Stimulated activated CD4-positive, alpha-beta T cell treated with anti-CD3 and anti-CD28 coated beads, Interleukin-15, amount 100 ng/mL, for 24 hours (primary cell): ENCODE measurements at places on chromosomes 4 and X.
A peak's percentile ranks its signal among the peaks of the same experiment; 100 is the strongest.

- no peak for DNase-seq
Observed at GRCh38 chrX:27715610-27716009, 92.2 kb upstream of the MAGEB10 start.

- no peak for DNase-seq
Observed at GRCh38 chrX:100098660-100099375, 311.3 kb downstream of the PCDH19 start.

DNA sequence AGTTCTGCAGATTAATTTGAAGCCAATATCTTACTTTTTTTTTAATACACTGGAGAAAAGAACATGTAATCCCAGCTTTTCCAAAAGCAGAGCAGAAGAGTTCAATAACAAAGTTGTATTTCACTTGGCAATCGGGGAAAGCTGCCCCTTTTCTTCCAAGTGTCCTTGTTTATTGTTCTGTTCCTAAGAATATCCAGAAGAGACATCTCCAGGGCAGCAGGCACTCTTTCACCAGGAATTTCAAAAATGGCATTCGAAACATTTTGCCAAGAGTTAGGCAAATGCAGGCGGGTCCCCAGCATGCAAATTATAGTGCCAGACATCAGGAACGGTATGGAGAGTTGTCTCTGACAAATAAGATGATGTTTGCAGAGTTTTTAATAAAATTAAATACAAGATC lies 494.5 kb downstream of the BCOR start:
- no peak for DNase-seq

- DNase-seq, result no peak
Observed at GRCh38 chrX:65999563-66000148, 40.2 kb downstream of the VSIG4 start.

DNA sequence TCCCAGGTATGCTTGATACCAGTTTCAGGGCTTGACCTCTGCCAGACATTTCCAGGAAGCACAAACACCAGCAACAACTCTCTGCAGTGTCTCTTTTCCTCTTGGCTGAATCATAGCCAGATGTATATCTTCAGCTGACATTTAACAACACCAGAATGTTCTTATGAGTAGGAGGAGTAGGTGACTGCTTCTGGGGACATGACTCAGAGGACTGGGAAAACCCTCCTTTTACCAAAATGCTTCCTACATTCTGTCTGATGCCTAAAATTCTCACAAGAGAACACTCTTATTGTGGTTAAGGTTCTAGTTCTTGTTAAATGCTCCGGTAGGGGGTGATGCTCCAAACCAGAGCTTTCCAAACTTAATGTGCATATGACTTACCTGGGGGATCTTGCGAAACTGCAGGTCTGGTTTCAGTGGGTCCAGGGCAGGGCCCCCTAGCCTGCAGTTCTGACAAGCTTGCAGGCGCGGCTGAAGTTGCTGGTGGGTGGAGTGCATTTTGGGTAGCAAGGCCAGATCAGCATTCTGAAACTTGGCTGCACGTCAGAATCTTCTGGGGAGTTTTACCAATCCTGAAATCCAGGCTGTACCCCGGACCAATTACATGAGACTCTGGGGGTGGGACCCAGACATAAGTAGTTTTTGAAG lies 329.3 kb upstream of the RPS6KA3 start:
- DNase-seq, result peak; percentile 72

GRCh38 chrX:101080326-101081124 lies 1.8 kb downstream of the TMEM35A start:
- DNase-seq, result no peak

DNA sequence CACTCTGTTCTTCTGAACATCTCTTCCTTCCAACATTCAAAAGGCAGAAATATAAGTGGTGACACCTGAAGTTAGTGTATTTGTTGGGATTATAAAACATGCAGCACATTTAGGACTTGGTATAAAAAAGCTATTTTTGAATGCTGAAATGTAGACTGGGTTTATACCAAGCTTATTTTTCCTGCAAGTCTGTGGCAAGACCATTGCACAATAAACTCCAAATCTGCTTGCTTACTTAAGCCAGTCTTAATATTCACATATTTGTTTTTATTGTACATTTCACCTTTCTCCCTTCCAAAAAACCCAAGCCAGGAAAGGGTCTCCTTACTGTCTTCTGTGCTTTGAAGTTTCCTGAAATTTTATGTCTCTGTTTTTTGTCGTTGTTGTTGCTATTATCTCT lies 63.7 kb downstream of the FHIP1A start:
- no peak for DNase-seq

DNA sequence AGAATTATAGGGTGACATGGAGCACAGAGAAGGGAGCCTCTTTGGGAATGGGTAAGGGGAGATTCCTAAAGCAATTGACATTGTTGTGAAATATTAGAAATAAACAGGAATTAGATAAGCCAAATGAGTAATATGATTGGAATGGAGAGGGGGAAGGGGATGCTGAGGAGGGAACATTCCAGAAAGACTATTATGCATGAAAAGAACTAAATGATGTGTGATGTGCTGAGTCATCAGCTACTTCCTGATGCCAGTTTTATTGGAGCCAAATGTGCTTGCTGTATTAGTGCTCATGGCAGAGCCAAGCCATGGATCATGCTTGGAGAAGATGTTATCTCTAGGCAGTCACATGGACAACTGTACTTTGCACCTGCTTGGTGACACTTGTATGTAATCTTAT lies 189.0 kb upstream of the HCCS start:
- DNase-seq, result no peak

- DNase-seq, result no peak
Observed at GRCh38 chrX:12611471-12611870, 179.7 kb upstream of the PRPS2 start.

DNA sequence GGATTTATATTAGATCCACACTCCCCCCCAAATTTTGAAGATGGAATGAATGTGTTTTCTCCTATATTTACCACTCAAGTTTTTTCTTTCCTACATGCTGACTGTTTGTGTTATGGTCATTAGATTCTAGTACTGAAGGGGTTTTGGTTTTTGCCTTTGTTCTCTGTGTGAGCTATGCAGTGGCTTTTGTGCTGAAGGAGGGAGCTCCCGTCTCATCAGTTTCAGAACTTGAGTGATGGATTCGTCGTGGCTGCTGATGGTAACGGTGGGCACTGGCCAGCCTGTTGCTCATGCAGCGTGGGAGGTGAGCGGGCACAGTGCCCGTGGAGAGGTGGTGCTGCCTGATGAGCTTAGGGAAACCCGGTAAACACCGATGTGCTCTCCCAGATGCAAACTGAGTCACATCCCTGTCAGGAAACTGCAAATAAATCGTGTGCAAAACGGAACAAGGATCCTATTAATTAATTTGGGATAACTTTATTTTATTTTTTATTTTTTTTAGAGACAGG lies 101.5 kb downstream of the SORBS2 start:
- no peak for DNase-seq

DNA sequence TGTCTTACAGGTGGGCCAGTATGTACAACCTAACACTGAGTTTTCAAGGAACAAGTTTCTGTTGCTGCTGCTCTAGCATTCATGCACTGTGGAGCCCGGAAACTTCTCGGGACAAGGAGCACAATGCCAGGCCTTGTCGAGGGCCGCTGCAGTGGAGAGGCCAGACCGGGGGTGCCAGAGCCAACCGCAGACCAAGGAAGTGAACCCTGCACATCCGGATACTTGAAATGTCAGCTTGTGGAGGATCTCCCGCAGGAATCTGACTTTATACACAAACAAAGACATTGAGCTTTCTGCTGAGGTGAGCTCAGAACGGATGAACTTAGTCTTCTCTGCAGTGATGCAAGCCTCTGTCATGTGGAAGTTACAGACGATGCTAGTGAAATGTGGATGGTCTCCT lies 99.5 kb downstream of the ZNF827 start:
- no peak for DNase-seq

DNA sequence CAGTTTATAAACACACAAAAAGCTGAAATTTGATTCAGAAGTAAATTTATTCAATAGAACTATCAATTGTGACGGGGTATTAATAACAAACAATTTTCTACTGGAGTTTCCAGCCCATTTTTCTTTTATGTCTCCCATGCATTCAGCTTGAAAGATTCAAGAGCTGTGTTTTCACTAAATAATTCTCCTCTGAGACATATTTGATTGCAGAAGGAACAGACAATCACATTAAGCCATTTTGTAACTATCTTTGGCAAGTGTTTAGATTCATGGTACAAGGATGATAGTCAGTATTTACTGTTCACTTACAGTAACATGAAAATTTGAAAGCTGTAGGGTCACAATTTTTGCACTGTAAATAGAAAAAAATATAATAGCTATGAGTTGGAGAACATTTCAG lies 198.4 kb upstream of the TACR3 start:
- no peak for DNase-seq

GRCh38 chr4:41509451-41509866 lies 28.5 kb upstream of the LIMCH1 start:
- DNase-seq, result no peak

DNA sequence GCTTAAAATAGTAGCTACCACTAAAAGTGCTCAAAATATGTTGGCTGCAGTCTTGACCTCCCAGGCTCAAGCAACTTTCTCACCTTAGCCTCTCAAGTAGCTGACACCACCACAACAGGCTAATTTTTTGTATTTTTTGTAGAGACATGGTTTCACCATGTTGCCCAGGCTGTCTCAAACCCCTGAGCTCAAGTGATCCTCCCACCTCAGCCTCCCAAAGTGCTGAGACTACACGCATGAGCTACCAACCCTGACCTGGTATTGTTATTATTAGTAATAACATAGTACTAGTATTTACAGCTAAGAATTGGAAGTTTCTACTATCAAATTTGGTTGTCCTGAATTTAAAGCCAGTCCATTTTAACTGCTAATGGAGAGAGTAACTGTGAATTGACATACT lies 18.0 kb downstream of the STAP1 start:
- DNase-seq, result no peak

GRCh38 chrX:82961129-82961528 lies 547.0 kb upstream of the POU3F4 start:
- no peak for DNase-seq

- DNase-seq, result peak; percentile 32
Observed at GRCh38 chrX:149962859-149963757, 24.8 kb upstream of the EOLA2 start.

- DNase-seq, result no peak
Observed at GRCh38 chrX:136034668-136035067, 49.4 kb downstream of the SLC9A6 start.

GRCh38 chr4:133316909-133317308 lies 167.8 kb downstream of the PCDH10 start:
- DNase-seq, result no peak

DNA sequence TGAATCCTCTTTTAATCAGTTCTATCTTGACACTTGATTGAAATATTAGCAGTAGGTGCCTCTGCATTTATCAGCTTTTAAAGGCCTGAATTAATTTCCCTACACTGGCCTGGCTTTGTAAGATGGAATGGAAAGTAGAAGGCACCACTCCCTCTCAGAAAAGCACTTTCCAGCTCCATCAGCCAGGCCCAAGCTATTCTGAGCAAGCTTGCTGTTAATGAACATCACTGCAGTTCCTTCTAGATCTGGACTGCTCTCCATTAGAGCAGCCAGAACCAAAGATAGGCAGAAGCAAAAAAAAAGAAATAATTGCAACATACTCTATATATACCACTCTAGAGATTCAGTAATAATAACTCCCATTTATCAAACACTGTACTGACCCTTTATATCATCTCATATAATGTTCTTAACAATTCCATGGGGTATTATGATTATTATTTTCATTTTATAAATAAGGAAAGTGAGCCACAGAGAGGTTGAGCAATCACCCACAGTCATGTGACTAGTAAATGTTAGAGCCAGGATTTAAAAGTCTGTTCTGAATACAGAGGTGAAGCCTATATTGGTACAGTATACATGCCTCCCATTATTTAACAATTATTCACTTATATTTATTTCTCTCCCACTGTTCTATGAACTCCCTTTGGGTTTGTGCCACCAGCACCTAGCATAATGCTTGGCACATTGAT lies 39.4 kb upstream of the GPC3 start:
- DNase-seq, result no peak

GRCh38 chr4:20859097-20859781 lies 159.0 kb downstream of the PACRGL start:
- no peak for DNase-seq

GRCh38 chrX:25083661-25084060 lies 67.9 kb upstream of the ARX start:
- no peak for DNase-seq

DNA sequence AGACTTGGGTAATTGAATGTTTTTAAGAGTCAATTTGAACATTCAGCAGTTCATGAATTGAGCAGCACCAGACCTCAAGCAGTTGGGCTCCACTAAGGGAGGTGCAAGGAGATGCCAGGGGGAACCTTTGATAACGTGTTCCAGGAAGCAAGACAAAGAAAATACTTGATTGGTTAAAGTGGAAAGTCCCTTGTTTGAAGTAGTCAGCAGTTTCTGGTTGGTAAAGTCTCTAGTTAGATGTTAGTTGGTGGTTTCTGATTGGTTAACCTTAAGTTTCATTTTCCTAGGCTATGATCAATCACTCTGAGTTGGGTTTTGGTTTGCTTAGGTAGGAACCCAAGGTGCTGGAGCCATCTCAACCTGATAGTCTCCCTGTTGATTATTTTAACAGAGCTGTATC lies 4.0 kb downstream of the HERC6 start:
- DNase-seq, result peak; percentile 54

GRCh38 chr4:172983014-172983413 lies 185.6 kb upstream of the GALNT7 start:
- no peak for DNase-seq

DNA sequence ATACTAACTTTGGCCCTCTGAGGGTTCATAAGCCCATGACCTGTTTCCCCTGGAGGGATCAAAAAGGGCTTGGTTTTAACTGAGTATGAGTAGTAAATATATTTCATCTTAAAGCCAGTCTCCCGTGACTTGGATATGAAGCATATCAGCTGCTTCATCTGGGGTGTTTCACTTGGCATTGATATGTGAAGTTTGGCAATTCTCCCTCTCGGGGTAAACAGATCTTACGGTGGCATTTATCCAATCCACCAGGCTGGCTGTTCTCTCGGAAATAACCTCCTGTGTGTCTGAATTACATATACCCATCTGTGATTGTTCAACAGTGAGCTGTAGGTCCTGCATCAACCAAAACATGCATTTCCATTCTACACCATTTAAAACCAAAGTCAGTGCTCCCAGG lies 130.7 kb downstream of the ADAM29 start:
- DNase-seq, result no peak

DNA sequence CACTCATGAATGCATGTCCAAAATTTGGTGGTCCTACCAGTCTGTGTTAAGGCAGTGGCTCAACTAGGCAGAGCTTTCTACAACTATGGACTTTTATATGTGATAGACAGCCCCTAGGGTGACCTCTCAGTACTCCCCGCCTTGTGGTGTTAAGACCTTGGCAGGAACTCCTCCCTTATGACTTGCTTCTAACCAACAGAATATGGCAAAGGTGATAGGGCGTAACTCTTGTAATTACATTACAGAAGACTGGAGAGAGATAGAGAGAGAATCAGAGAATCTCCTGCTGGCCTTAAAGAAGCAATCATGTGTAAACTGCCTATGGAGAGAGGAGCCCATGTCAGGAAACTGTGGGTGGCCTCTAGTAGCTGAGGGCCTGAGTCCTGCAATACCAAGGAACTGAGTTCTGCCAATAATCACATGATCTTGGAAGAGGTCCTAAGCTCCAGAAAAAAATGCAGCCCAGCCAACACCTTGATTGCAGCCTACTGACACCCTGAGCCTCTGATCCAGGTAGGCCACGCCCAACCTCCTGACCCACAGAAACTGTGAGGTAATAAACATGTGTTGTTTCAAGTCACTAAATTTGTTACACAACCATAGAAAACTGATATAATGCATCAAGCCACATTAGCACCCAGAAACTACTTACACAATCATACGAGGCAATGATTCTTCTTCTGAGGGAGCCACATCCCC lies 68.9 kb downstream of the INPP4B start:
- no peak for DNase-seq
